Uterus (tissue), 4 donors: ENCODE measurements at places on chromosomes 13 and 19. TPM values are rescaled to one million over a fixed set of nuclear protein-coding genes. Genes with fewer than 3 reads are reported as not detected.

Gene TTC9B
- not detected for total RNA-seq

Gene LILRA1
- 0.29 TPM for total RNA-seq

Gene VSIG10L
- total RNA-seq = 3.6 TPM

Gene NPAS1
- total RNA-seq = not detected

Gene PLPP2
- 12.0 TPM for total RNA-seq

Gene NCAN
- total RNA-seq = not detected
